ENCODE measurements at places on chromosomes 12 and 14. TPM values are rescaled to one million over a fixed set of nuclear protein-coding genes. Genes with fewer than 3 reads are reported as not detected.

The ATP5MC2 gene
- total RNA-seq, result 69.4 TPM

The KTN1 gene
- 88.5 TPM for total RNA-seq

The NKX2-1 gene
- not detected for total RNA-seq

The ASCL1 gene
- total RNA-seq, result 14.0 TPM

The MIP gene
- total RNA-seq, result not detected

The SYT10 gene
- 1.3 TPM for total RNA-seq

Measured in cerebellum (tissue), 4 donors.